HS-5 (cell line): ENCODE measurements at places on chromosomes 16 and 17.

DNA sequence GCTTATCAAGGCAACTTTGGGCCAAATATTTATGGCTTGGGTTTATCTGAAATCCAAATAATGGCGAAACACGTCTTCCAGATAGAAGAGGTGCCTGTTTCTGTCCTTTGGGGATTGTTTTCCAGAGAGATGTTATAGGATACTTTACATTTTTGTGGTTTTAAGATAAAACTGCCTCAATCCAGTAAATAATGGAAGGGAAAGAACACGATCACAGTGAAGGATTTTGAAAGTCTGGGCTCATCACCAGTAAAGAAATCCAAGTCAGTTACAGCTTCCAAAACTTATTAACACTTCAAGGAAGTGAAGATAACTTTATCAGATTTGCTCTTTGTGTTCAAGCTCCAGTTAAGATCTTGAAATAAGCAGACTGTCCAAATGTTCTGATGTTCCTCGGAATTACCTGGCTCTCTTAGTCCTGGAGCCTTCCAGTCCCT is 30.1 kb downstream of the DNAH2 start:
- DNase-seq, result peak; percentile 33

GRCh38 chr17:78112518-78113471 is 15.8 kb downstream of the TMC6 start:
- no peak for DNase-seq

DNA sequence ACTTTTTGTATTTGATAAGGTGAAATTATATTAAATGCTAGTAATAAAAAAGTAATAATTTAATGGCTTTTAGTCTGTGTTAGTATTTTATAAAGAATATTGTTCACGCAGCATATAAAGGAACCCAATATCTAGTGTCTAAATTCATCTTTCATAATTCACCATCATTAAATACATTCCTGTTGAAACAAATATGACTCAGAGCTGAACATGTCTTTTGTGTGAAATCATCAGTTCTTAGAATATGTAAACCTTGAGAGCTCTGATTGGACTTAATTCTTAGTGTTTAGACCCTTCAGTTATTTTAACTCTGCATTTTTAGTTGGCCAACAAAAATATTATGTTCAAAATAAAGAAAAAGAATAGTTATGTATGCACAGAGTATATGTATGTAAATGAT is 71.8 kb downstream of the ABHD15 start:
- peak; percentile 47 for DNase-seq

DNA sequence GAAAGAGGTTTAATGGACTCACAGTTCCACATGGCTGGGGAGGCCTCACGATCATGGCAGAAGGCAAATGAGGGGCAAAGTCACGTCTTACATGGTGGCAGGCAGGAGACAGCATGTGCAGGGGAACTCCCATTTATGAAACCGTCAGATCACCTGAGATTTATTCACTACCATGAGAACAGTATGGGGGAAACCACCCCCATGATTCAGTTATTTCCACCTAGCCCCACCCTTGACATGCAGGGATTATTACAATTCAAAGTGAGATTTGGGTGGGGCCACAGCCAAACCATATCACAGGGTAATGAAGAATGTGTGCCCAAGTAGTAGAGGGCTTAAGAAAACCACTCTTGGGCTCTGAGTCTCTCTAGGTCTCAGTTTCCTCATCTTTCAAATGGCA is 85.1 kb downstream of the PRKCB start:
- DNase-seq, result no peak

DNA sequence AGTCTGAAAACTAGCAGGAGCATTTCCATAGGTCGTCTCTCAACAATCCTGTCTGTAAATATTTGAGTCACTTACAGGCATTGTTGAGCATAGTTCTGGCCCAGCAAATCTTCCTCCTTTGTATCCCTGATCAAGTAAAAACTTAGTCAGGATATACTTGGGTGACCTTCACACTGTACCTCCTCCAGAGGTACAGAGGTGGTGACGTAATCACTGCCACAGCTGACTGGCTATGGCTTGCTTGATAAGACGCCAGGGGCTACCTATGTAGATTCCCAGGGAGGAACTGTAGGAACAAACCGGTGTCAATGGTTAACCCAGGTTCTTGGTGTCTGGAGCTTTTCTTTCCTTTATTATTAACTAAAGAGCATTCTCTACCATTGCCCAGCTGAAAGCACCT is at the start of gene KCNJ16:
KCNJ16 (plus strand) TSS at position 270 of the 400 bp plus-strand sequence. CDS start 56,863 bp downstream, outside the sequence.
- no peak for DNase-seq
